ENCODE measurements at places on chromosomes 2 and 18.

DNA sequence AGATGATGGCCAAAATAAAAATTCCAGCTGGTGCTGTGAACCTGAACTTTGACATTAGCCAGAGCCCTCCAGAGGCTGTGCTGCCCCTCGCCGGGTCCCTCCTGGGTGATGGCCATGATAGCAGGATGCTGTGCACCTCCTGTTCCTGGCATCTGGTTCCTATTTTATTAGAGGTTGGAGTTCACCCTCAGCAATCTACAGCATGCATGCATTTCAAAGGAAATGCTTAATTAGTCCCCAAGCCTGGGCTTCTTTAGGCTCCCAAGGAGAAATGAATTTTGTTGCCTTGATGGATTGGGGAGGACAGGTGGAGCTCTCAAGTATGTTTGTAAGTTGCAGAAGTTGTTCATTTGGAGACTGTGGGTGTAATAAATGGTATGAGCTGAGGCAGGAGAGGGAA is 166.9 kb downstream of the GLI2 start:
- no peak for DNase-seq

- DNase-seq, result no peak
Observed at GRCh38 chr2:31446848-31447247, 32.3 kb upstream of the XDH start.

DNA sequence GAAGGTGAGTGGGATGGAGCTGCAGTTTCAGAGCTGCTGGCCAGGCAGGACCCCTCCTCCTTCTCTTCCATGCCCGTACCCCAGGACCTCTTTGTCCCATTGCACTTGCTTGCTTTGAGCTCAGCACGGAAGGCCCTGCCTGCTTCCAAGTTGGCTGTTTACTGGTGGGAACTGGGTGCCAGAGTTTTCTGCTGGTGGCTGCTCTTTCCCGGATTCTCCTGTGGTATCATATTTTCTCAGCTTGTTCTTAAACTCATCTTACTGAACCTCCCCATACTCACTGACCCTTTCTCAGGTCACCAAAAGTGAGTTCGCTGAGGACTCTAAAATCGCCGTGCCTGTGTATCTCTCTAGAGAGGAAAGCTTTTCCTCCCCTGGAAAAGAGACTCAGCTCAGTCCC is 297.7 kb upstream of the TNP1 start:
- DNase-seq, result no peak

- no peak for DNase-seq
Observed at GRCh38 chr2:25674077-25674362, 643 bp upstream of the DTNB start.

GRCh38 chr18:72922895-72923294 is 55.1 kb upstream of the NETO1 start:
- DNase-seq, result no peak
